ENCODE measurements at places on chromosomes 4 and X. TPM values are rescaled to one million over a fixed set of nuclear protein-coding genes. Genes with fewer than 3 reads are reported as not detected.

DNA sequence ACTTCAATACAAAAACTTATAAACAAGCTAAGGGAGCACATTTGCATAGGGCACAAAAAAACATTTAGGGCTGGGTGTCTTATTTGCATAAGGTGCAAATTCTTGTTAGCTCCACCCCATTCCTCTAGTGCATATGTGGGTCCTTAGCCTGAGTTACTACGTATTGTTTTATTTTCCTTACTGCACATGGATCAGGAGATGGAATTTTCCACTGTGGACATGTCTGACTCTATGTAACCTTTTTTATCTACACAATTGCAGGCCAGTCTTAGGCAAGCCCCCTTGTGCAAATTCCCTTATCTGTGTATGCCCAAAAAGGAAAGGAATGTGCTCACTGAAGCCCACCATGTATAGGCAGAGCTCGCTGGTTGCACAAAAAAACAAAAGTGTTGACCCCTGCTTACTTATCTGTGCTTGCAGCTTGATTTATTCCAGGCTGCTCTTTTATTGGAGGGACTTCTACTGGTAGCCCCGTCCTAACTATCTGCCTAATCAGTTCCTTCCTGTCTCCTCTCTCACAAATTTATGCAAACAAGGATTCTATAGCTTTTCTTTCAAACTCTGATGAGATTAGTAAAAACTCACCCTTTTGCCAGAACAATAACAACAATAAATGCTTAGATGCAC lies 359.0 kb upstream of the MAGEB16 start:
- no peak for DNase-seq

DNA sequence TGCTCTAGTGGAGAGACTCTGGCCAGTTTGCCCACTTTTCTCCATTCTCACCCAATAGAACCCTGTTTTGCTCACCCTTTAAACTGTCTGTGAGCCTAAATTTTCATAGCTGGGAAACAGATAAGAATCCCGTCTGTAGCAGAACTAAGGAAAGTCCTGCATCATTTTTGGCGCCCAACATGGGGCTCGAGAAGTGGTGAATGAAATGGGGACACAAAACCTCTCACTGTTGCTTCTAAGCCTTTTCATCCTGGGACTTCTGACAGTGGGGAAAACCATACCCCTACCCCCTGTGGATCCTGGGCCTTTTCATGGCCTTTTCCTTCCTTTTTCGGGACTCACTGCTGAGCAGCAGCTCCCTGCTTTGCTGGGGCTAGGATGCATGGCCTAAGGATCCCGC lies 189.9 kb downstream of the INPP4B start:
- no peak for DNase-seq

DNA sequence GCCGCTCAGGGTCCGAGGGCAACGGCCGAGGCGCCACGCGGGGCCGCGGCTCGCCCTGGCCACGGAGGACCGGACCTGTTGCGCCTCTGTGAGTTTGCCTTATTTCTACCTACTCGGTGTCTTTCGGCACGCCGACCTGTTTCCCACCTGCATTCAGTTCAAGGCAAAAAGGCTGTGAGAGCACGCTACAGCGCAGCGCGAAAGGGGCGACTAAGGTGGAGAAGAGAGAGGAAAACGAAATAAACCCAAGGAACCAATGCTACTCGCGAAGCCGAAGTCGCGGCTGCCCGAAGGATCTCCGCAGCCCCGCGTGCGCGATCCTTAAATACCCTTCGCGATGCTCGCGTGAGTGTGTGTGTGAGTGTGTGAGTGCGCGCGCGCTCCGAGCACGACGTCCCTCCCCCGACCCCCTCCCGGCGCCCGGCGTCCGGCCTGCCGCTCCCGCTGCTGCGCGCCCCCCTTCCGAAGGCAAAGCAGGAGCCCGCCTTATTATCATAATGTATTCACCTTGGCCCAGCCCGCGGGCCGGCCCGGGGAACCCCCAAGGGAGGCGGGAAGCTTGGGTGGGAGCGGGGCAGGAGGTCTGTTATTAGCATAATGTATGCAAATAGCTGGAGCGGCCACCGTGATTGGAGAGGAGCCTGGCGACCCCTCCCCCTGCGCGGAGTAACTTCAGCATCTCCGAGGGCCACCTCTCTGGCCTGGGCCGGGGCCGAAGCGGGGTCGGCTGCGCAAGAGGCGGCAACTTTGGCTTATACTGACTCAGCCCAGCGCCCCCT lies at the start of gene COL25A1:
Gene COL25A1 (minus strand): TSS at position 298 of the 779 bp plus-strand sequence.
- peak; percentile 69 for DNase-seq

- DNase-seq = no peak
Observed at GRCh38 chr4:163591614-163592020, 97.1 kb downstream of the TMA16 start.

The DNAAF6 gene
- not detected for total RNA-seq

DNA sequence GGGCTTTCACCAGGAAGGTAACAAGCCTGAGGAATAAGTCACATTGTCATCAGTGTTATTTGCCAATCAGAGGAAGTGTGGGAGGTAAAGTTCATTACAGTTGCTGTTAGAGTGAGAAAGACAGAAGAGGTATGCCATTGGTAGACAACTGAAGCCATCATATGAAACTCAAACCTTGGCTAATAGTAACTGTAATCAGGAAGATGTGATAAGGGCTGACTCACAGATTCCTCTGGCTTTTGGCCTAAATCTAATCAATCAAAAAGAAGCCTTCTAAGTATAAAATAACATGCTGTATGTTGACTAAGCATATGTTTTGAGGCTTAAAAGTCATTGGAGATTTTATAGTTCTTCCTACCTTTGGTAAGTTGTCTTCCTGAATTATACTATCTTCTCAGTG lies 242.8 kb downstream of the PCDH7 start:
- no peak for DNase-seq

GRCh38 chr4:7352486-7352885 lies 82.2 kb downstream of the PSAPL1 start:
- DNase-seq = no peak

The KLB gene
- 0.12 TPM for total RNA-seq

The RELL1 gene
- total RNA-seq = 21.9 TPM

DNA sequence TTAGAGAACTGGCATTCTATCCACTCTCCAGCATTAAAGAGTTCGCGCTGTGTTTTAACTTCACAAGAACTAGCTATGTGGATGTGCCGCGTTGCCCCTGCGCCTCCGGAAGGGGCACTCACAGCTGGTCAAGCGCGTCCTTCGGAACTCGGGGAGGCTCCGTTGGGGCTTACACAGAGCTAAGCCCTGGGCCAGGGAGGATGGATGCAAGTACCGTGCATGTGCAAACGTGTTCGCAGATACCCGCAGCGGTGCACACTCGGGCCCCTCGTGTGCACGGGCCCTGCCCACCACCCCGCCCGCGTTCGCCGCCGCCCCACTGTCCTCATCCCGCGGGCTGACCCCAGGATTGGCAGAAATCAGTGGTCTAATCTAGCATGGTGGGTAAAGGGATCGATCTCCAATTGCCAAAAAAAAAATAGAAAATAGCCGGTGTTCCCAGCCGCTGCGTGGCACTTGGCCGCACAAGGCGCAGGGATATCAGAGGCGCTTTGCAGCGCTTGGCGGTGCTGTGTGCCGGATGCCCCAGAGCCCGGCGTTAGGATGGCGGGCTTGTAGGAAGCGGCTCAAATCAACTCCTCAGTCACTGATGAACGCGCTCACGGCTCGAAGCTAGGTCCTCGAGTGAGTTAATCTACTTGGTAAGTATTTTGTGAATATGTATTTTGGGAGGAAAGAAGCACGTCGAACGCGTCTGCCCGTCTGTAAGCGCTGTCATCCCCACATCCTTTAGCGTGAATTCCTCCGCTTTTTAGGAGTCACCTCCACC lies 989 bp upstream of the PCDH10 start:
- no peak for DNase-seq

- DNase-seq = no peak
Observed at GRCh38 chr4:109094056-109094455, 208.4 kb downstream of the COL25A1 start.

GRCh38 chr4:137300776-137301175 lies 231.5 kb downstream of the PCDH18 start:
- no peak for DNase-seq

The CXCL1 gene
- 3.0 TPM for total RNA-seq

DNA sequence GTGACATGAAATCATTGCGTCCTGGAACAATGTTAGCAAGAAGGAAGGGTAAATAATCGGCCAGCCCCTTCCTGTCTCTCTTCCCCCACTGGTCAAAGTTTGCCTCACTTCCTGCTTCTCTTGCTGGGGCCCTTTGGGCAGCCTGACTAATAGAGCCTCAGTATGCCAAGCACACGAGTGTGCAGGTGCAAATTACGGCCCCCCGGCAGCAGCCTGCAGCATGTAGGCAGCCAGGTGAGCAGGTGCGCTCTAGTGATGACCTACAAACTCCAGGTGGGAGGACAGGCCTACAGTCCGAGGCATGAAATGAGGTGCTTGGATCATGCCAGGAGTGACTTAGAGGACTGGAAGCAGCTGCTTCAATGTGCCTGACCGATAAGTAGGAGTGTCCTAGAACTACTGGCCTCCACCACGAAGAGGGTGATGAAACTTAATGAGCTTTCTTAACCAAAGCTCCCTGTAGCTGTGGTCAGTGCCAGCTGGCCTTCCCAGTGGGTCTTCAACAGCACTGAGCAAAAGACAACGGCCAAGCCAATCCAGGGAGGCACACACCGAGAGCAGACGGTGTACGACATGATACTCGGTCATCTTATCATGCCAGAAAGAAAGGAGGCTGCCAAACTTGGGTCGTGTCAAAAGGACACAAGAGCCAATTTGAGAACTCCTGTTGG lies 26.1 kb upstream of the FAT1 start:
- no peak for DNase-seq

GRCh38 chrX:137178392-137178791 lies 144.6 kb upstream of the GPR101 start:
- DNase-seq = no peak

DNA sequence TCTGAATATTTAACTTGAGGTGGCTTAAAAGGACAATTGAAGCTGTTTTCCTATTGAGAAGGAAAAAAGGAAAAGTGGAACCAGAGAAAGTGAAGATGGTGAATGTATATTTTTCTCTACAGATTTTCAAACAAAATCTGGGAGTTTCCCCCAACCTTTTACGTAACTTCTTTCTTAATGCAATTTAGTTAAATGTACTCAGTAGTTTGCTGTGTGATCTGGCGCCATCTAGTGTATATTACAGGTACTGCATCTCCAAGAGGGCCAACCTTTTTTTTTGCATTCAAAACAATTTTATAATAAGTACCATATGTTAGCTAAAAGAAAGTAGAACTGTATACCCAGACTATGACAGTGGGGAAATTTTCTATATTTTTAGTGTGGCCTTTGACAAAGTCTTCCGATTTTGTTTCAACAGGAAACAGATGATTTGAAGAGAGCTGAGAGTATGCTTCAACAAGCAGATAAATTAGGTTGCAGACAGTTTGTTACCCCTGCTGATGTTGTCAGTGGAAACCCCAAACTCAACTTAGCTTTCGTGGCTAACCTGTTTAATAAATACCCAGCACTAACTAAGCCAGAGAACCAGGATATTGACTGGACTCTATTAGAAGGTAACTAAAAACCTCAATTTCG lies 82.0 kb downstream of the PLS3 start:
- DNase-seq = no peak

DNA sequence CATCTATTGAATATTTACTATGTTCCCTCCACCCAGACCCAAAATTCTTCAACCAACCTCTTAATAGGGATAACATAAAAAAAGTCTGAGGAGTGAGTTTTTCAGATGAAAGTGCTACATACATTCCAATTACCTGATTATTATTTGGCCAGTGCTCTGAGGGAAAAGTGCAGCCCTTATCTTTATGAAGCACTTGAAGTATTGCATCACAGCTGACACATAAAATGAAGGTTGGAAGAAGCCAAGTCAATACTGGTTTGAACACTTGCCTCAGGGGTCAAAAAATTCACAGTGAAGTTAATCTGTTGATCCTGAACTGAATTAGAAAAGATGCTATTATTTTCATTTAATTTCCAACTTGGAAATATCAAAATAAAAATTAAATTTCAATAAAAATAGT lies 498.9 kb downstream of the INPP4B start:
- DNase-seq = no peak

DNA sequence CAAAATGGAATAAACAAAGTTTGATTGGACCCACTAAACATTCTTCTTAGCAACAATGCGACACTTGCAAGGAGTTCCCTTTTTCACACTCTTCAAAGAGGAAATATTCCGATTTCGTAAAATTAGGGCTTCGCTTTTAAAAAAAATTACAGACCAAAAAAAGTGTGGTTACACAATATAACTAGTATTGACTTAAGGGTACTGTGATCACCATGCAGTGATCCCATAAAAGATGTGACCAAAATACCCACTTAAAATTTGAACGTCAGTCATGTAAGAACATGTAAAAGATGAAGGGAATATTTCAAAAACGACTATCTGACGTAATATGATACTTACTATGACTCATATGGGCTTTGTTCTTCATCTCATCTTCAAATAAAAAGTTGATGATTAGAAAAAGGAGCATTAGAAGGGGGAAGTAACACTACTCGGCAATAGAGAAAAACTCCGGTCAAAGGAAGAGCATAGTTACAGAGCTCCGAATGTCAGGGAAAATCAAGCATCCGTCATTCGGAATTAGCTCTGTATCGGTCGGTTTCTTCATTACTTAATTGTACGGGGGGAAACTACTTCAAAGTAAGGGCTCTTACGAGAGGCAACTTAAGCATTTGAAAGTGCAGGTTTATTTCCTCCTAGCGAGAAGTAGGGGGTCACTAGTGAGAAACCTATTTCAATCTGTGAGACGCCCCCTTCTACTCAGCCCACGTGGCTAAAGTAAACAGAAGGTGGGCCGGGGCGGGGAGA lies 1.3 kb upstream of the TET2 start:
- DNase-seq = no peak

The FAM9C gene
- 1.2 TPM for total RNA-seq

The GLRA3 gene
- not detected for total RNA-seq

The CACNA1F gene
- 0.47 TPM for total RNA-seq

DNA sequence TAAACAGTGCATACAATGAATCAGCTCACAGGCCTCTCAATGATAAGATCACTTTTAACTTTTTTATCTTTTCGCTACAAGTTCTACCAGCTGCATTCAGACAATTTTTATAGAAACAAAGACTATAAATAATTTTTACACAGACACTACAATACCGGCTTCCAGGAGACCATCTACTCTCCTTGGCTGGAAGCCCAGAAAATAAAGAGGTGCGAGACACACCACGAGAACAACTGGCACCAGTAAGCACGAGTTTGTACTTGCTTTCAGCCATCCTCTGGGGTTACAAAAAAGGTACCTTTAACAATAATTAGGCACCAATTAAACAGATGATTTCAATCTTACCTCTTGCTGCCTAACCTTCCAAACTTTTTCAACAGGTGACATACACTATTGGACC lies 11.2 kb upstream of the PRDX4 start:
- DNase-seq = no peak

GRCh38 chrX:1418901-1419544 lies 27.1 kb upstream of the SLC25A6 start:
- DNase-seq = peak; percentile 30

DNA sequence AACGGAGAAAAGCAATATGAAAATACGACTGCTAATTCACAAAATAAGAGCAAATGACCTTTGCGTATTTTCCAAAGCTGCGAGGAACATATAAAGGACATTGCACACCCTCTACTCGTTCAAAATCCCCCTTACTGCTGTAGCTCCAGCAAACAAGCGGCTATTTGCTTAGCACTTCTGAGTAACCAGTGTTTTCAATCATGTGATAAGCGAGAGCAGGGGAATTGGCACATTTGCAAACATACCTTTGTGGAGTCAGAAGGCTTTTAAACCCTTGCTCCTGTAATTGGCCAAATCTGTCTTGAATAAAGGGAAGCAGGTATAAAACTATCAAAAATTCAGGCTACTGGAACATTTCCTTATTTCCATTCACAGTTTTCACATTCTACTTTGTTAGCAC lies 610.2 kb downstream of the UBE2NL start:
- no peak for DNase-seq

The USP11 gene
- total RNA-seq = 31.4 TPM

The CNKSR2 gene
- 0.55 TPM for total RNA-seq

Data from left ventricle myocardium superior (tissue), 1 donor.